T-helper 1 cell treated with Interleukin-12 subunit alpha and Interleukin-12 subunit beta and Interleukin-4 antibody, amounts not matched to agents 30 ng/mL and 1 ng/mL, for 36 hours (primary cell): ENCODE measurements at places on chromosomes 13 and 19. TPM values are rescaled to one million over a fixed set of nuclear protein-coding genes. Genes with fewer than 3 reads are reported as not detected.

Gene CLEC4G
- not detected in 2 replicates for total RNA-seq

Gene MARCHF2
- total RNA-seq, result 19.0 and 23.9 TPM in 2 replicates

Gene S1PR4
- total RNA-seq, result 179 TPM in 2 replicates

Gene FARP1
- 0.17 and 0.34 TPM in 2 replicates for total RNA-seq

Gene MISP
- total RNA-seq, result not detected in 2 replicates

Gene PLPP2
- 0.25 and 0.34 TPM in 2 replicates for total RNA-seq

Gene JSRP1
- not detected in 2 replicates for total RNA-seq

Gene ZNF665
- total RNA-seq, result 1.8 and 2.3 TPM in 2 replicates

Gene ANGPTL8
- total RNA-seq, result not detected in 2 replicates

Gene LHB
- not detected in 2 replicates for total RNA-seq

Gene C1QTNF9B
- not detected in 2 replicates for total RNA-seq

Gene TFDP1
- 112 and 119 TPM in 2 replicates for total RNA-seq

Gene RAB20
- total RNA-seq, result 2.0 and 2.8 TPM in 2 replicates

Gene CEACAM1
- total RNA-seq, result 40.3 and 42.6 TPM in 2 replicates
